ENCODE measurements at places on chromosomes 6 and 20. TPM values are rescaled to one million over a fixed set of nuclear protein-coding genes. Genes with fewer than 3 reads are reported as not detected.

Gene HLA-DOB
- 6.6 TPM for total RNA-seq

Gene FRK
- not detected for total RNA-seq

Gene ARFGEF3
- total RNA-seq: under 0.01 TPM

Gene RBPJL
- total RNA-seq: not detected
